ENCODE measurements at places on chromosomes 3 and 15. TPM values are rescaled to one million over a fixed set of nuclear protein-coding genes. Genes with fewer than 3 reads are reported as not detected.

DNA sequence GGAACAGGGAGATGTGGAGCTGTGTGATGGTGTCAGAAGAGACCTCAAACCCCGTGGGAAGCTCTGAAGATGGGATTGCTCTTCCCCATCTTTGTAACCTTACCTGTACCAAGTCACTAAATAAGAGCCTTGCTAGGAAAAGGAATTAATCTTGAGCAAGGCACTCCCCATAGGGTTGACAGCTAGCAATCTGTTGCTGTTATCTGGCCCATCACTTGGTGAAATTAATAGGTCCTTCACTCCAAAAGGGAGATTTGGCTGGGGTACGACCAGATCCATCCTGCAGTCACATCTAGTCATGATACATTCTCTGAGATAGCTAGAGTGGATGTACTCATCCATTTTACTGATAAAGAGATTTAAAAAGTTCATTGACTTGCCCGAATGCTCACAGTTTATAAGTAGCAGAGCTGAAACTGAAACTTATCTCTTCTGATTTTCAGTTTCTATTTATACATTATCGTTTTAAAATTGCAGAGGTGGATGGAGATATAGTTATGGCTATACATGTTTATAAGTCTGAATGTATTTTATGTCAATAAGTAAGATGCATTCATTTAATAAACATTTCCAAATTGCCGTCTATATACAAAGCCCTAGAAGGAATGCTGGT lies 299.1 kb upstream of the MCTP2 start:
- DNase-seq, result no peak

DNA sequence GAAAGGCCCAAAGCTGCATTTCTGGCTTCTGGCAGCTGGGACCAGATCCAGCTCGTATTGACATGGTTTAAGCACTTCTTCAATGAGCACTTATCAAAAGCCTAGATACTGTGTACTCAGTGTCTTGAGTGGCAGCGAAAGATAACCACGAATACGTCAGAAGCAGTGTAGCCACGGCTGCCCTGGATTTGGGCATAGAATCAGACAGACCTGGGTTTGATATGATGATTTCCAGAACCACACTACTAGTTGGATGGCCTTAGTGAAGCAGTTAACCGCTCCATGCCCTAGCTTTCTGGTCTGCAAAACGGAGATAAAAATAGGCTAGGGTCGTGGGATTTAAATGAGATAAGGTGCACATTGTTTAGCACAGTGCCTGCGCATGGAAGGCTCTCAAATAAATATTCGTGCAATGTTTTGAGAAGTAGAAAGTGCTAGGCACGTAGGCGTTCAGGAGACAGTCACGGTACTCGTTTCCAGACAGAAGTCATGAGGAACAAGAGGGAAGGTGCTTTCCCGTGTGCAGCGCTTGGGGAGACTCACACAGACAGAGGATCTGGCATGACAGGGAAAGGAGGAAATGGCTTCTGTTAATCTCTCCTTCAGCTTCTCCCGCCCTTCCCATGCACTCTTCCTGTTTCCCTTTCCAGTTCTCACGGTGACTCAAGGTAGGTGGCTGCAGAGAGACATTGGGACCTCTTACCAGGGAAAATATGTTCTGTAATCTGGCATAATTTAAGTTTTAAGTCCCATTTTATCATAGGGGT lies 70.3 kb downstream of the CCNL1 start:
- DNase-seq, result peak; percentile 88

Gene TEX55
- not detected for total RNA-seq

Gene SV2B
- total RNA-seq, result not detected

- no peak for DNase-seq
These were observed 553.1 kb downstream of the FGF12 start for GRCh38 chr3:192174283-192174682.

- DNase-seq, result peak; percentile 37
These were observed 162.9 kb upstream of the STT3B start for GRCh38 chr3:31369637-31370379.

DNA sequence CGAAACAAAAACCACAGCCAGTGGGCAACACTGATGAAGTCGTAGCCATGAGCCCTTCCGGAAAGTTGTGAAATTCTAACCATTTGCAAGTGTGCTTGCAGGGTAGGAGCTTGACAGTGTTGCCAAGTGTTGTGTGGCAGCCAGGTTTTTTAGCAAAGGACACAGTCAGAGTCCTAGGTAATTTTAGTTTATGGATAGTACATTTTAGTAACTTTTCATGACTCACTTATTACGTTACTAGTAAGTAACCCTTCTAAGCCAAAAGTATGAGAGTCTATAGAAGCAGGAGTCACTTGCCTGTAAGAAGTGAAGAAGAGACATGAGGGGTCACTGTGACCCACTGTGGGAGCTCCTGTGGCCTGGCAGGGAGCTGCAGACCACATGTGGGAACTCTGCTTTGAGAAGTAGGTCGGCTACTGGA lies 54.8 kb upstream of the ADPGK start:
- DNase-seq, result peak; percentile 30

- no peak for DNase-seq
These were observed 22.6 kb downstream of the TGM5 start for GRCh38 chr15:43244092-43244491.

Gene TM6SF1
- not detected for total RNA-seq

DNA sequence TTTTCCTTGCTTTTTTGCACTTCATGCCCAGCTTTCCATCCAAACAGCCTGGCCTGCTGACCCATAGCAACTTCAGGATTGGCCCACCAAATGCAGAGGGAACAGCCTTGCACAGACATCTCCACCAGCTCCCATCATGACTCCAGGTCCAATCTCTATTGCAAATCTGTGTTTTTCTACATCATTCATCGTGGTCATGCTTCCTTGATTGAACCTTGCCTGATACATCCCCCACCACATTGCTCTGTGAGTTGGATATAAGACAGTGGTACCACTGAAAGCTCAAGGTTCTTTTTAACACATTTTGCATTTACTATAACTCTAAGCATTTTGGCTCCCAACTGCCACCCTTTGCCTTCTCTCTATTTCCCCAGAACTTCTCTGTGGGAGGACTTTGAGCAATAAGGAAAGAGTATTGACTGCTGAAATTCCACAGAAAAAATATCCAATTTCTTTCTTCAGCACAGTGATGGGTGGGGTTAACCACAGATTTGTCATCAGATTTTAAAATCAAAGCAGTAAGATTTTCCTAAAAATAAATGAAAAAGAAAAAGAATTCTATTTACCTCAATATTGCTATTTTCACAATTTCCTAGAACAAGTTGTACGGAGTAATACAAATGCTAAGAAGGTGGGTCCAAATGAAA lies 114.6 kb upstream of the GALNT15 start:
- DNase-seq, result no peak

- DNase-seq, result no peak
These were observed 68.0 kb upstream of the ADPGK start for GRCh38 chr15:72851586-72851985.

- DNase-seq, result no peak
These were observed 335.9 kb upstream of the EPHA6 start for GRCh38 chr3:96478496-96478895.

DNA sequence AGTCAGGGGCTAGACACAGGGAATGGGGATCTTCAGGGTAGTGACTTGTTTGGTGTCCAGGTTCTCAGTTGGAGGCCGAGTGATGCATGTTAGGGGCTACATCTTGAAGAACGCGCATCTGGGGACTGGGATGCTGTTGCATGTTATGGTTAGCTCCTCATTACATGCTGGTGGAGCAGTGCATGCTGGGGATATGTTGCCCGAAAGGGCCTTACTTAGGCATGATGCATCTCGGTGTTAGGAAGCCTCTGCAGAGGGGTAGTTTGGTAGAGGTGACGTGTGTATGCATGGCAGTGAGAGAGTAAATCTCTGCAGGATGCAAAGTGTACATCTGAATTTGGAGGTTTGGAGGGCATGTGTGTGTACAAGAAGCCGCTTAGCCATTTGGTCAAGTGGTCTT lies 2.4 kb downstream of the EIF4G1 start:
- DNase-seq, result no peak

Gene BOC
- 16.9 TPM for total RNA-seq

GRCh38 chr3:39101022-39101689 lies 6.3 kb downstream of the GORASP1 start:
- DNase-seq, result peak; percentile 37

- peak; percentile 17 for DNase-seq
These were observed 54.1 kb downstream of the LEO1 start for GRCh38 chr15:51917493-51917892.

Gene C3orf52
- 10.7 TPM for total RNA-seq

Gene GUCA1C
- total RNA-seq, result not detected

Gene POLQ
- 10.1 TPM for total RNA-seq

Gene SLC6A11
- not detected for total RNA-seq

- DNase-seq, result no peak
These were observed 17.0 kb upstream of the RPN1 start for GRCh38 chr3:128667641-128668040.

Gene EXD1
- not detected for total RNA-seq

Gene NUDT16
- total RNA-seq, result 11.5 TPM

- no peak for DNase-seq
These were observed 14.5 kb downstream of the NBEAL2 start for GRCh38 chr3:46993986-46994385.

DNA sequence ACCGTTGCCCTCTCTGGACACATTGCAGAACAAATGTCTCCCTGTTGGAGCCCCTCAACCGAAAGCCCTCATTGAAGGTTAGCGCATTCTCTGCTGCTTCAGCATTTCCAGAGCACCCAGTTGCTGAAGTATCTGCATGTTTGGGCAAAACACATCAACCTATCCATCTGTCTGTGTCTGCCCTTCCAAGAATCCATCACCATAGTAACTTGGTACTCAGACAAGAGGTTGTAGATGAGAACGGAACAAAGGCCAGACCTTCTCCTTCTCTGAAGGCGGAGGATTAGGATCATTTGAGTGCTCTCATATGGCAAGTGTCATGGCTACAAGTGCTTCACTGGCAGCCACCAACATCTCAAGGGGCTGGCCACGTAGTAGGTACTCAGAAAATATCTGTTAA lies 23.1 kb upstream of the RHO start:
- DNase-seq, result no peak

- DNase-seq, result no peak
These were observed 46.8 kb upstream of the RORA start for GRCh38 chr15:61275901-61276300.

DNA sequence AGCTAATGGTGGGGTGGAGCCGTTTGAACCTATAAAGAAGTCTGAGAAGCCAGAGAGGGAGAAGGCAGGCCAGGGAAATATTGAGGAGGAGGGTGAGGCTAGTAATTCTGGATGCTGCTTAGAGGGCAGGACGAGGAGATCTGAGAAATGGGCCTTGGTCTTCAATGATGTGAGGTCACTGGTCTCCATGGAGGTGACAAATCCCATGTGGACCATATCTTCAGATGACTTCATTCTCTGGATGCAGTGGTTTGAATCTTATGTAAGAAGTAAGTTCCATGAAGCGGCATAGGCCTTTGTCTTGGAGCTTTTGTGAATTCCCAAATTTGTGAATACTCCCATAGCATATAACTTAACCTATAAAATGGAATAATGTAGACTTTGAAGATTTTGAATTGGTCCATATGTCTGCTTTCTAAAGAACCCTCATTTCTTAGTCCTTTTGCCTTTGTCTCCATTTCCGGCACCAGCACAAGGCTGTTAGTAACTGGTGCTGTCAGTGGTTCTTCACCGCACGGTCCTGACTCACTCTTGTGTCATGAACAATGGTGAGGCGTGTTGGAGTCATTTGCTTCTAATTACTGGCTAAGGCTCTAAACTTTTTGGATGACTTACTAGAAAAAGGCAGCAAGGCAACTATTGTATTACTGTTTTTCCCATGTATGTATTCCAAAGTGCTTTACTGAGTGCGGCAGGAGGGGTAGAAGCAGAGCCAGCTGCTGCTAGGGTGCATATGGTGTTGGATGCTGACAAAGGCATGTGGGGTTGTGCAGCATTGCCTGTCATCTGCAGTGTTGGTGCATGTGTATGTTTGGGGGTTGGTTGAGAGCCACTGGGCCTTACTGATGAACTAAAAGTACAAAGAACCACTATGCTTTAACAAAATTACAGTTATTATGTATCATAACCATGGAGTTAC lies 279.3 kb upstream of the C2CD4B start:
- peak; percentile 98 for DNase-seq

GRCh38 chr3:12948891-12949711 lies 107.7 kb upstream of the RPL32 start:
- DNase-seq, result peak; percentile 24
